ENCODE measurements at places on chromosomes 7 and 10.

DNA sequence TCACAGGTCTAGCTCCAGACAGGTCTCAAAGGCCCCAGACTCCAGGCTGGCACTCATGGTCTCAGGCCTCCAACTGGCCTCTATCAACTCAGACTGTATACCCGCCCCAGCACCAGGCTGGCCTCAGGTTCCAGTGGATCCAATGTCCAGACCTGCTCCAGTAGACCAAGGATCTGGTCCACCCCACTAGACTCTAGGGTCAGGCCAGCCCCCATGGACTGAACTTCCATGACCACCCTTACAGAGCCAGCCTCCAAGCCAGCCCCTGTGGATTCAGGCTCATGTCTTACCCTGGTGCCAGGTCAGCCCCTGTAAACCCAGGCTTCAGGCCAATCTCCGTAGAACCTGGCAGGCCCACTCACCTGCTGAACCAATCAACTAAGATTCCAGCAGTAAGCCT lies 16.8 kb upstream of the GNAT3 start:
- no peak for DNase-seq

GRCh38 chr7:117061751-117062150 lies 108.5 kb downstream of the ST7 start:
- no peak for DNase-seq

GRCh38 chr10:35294506-35294905 lies 41.8 kb upstream of the CCNY start:
- DNase-seq: no peak

- no peak for DNase-seq
Measured at GRCh38 chr7:568031-568951, 48.6 kb upstream of the PDGFA start.

DNA sequence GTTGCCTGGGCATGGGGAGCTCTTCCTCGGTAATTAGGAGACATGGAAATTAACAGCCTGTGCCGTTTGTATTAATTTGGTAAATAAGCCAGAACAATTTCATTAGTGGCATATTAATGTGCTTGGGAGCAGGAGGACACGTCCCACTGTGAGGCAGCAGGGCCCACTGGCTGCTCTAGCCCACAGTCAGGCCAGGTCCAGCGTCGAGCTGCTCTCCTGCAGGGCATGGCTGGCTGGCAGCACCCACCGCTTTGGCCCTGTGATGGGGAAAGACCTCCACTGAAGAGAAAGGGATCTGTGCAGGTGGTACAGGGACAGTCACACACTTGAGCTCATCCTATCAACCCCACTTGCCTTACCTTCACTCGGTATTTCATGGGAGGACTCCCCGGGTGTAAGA lies 37.5 kb upstream of the LRRC4 start:
- DNase-seq: no peak

- DNase-seq: no peak
Measured at GRCh38 chr7:135790371-135790977, 41.9 kb upstream of the FAM180A start.

DNA sequence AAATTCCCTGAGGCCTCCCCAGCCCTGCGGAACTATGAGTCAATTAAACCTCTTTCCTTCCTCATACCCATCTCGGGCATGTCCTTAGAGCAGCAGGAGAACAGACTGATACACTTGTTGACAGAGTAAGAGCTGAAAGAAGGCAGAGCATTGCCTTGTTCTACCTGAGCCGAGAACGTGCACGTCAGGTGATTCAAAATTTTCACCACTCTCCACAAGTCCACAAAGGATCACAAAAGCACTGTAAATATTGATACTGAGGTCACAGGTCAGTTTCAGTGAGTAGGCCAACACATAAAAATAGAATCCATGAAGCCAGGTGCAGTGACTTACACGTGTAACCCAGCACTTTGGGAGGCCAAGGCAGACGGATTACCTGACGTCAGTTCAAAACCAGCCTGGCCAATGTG lies 27.8 kb downstream of the DCLRE1C start:
- DNase-seq: no peak

DNA sequence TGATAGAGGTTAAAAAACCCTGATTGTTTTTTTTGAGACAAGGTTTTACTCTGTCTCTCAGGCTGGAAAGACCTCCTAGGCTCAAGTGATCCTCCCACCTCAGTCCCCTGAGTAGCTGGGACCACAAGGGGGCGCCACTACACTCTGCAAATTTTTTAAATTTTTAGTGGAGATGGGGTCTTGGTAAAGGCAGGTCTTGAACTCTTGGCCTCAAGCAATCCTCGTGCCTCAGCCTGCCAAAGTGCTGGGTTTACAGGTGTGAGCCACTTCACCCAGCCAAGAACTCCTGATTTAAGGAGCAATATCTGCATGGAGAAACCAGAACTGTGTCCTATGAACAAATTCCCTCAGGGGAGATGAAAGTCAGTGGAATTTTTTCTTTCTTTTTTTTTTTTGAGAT lies 7.3 kb upstream of the KLHDC10 start:
- peak; percentile 78 for DNase-seq

- no peak for DNase-seq
Measured at GRCh38 chr10:48982584-48982983, 42.9 kb upstream of the LRRC18 start.

GRCh38 chr10:89280508-89280907 lies 21.3 kb upstream of the IFIT2 start:
- no peak for DNase-seq

- DNase-seq: no peak
Measured at GRCh38 chr10:76640806-76641205, 996.8 kb downstream of the KCNMA1 start.

GRCh38 chr7:114412548-114412947 lies 2.1 kb upstream of the FOXP2 start:
- DNase-seq: no peak

- DNase-seq: peak; percentile 46
Measured at GRCh38 chr10:48981310-48981907, 41.8 kb upstream of the LRRC18 start.

GRCh38 chr10:126286256-126286780 lies 102.0 kb downstream of the ADAM12 start:
- DNase-seq: no peak

DNA sequence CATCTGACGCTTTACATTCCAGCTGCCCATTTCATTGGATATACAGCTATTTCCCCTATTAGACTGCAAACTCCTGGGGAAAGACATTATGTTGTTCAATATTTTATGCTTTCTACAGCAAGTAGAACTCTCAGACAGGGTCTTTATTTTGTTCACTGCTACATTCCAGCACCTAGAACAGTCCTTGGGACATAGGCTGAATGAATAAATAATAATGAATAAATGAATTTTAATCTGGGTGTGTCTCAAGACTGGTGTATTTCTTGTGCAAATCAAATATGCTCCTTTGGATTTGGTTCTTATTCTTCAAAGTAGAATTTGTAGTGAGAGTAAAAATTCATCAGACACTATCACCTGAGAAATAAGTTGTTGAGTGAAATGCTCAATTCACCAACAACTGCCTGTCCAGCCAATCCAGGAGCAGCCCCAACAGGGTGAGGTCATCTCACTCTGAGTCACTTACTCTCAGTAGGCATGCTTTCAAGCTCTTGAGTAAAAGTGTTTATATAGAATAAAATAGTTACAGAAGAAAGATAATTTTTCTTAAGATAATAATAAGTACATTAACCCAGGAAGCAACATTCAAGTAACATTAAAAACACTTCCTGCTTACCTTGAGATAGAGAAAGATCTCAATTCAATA lies 287.5 kb upstream of the NPVF start:
- DNase-seq: no peak

GRCh38 chr7:594212-594913 lies 74.7 kb upstream of the PDGFA start:
- DNase-seq: no peak

DNA sequence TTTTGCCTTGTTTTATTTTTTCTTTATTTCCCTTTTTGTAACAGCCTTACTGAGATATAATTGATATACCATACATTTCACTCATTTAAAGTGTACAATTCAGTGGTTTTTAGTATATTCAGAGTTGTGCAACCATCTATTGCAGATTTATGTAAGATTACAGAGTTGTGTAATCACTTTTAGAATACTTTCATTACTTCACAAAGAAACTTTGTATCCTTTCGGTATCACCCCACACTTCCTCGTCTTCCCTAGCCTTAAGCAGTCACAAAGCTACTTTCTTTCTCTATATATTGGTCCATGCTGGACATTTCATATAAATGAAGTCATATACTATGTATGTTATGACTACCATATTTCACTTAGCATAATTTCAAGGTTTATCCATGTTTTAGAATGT lies 74.6 kb downstream of the ATRNL1 start:
- DNase-seq: peak; percentile 90

GRCh38 chr10:34966451-34966850 lies 123.7 kb downstream of the CUL2 start:
- DNase-seq: no peak

DNA sequence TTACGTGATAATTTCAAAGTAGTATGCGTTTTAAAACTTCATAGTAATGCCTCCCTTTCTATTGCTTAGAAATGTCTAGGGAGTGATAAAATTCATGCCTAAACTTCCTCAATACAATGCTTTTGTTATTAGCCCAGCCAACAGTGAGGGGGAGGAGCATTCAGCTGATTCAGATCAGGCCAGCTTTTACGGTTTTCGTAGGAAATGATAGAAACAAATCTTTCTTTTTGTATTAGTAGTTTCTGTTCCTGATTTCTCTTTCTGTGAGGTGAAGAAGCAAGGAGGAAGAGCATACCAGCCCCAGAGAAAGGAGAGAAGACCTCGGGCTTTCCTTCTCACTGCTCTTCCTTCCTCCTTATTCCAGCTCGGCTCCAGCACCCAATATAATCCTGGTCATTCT lies 35.2 kb upstream of the ITPRID1 start:
- DNase-seq: peak; percentile 75

GRCh38 chr7:117667456-117667855 lies 187.6 kb downstream of the CFTR start:
- DNase-seq: no peak

GRCh38 chr10:70562036-70562755 lies 40.3 kb downstream of the PRF1 start:
- no peak for DNase-seq

DNA sequence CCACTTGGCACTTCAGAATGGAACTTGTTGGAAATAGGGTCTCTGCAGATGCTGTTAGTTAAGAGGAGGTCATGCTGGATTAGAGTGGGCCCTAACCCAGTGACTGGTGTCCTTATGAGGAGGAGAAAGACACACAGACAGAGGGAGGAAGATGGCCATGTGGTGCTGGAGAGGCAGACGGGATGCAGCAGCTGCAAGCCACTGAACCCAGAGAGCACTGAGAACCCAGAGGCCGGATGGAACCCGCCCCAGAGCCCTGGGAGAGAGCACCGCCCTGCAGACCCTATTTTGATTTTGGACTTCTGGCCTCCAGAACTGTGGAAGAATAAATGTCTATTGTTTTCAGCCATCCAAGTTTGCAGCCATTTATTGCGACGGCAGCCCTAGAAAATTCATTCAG lies 58.0 kb upstream of the EBF3 start:
- DNase-seq: no peak

DNA sequence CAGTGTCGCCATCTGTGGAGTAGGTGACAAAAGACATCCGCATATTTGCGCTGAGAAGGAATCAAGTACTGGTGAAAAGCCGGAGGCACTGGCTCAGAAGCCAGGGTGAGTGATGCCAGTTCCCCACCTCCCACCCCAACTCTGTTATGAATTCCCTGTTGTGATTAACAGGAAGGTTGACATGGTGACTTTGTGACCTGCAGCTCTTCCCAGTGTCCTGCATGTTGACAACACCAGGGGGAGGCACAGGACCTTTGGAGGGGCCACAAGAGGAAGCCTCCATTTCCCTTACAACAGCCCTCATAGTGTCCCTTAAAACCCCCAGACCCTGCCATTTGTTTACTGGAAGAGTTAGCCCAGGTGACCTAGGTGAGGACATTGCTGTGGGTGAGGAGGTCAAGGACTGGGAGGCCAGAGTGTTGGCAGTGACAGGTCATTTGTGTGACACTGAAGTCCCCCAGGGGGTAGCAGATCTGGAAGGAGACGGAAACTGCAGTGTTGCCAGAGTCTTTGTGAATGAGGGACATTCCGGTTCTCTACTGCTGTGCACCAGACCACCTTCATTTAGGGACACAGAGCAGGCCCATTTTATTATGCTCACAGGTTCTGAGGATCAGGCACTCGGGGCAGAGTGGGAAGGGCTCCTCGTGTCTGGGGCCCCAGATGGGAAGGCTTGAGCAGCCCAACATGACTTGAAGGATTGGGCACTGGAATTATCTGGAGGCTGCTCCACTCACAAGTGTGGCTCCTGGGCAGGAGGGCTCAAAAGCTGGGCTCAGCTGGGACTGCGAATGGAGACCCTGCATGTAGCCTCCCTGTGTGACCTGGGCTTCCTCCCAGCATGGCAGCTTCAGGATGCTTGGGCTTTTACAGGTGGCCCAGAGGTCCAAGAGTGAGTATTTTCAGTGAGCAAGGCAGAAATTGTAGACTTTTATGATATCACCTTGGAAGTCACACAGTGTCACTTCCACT lies 13.0 kb upstream of the ANTXRL start:
- DNase-seq: no peak

DNA sequence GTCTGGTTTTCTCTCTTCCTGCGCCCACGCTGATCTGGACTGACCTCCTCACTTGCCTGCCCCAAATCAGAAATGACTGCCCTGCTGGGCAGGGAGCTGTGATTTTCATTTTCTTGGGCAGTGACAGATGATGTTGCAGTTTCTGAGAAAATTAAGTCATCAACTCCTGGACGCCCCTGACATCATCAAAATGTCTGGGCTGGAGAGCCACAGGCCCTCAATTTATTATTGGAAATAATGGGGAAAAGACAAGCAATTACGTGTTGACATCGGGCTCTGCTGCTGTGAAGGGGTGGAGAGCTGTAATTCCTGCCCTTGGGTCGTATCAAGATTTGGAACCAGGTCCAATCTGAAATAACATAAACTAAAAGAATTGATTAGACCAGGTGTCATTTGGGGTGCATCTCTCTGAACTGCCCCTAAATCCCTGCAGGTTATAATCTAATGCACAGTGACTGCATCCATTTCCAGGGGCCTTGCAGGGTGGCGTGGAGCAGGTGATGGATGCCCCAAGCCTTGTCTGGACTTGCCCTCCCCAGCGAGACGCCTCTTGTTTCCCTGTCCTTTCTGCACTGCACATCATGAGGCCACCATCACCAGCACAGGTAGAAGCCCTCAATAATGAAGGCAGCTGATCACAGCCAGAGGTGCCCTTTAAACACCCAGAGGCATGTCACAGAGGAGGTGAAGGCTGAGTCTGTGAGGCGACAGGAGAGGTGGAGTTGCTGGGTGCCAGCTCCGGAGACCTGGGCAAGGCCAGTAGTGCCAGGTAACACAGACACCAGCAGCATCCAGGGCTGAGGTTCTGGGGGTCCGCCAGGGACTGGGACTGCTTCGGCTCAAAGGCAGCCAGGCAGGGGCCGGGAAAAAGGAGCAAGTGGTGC lies 98.7 kb downstream of the HTR5A start:
- no peak for DNase-seq

- no peak for DNase-seq
Measured at GRCh38 chr10:91299999-91300575, 79.6 kb downstream of the PCGF5 start.

DNA sequence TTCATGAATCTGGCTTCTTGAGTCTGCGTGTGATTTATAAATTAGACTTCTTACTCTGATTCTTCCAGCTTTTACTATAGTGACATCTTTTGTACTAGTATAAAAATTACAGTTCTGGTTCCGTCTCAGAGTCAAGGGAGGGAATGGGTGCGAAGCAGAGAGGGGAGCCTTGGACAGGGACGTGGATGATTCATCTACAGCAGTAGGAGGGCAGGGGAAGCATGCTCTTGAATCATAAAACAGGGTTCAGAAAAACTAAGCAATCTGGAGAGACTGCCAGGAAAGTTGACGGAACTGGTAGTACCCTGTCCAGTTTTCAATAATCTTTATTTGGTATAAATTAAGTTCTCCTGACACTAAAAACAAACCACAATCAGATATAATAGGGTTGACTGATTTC lies 58.1 kb downstream of the ITGA8 start:
- no peak for DNase-seq

- DNase-seq: peak; percentile 54
Measured at GRCh38 chr7:129169686-129170440, 18.6 kb upstream of the SMO start.
